Left ventricle myocardium inferior (tissue), 1 donor: ENCODE measurements at places on chromosomes 13 and 19. TPM values are rescaled to one million over a fixed set of nuclear protein-coding genes. Genes with fewer than 3 reads are reported as not detected.

Gene KIR3DL1
- total RNA-seq: not detected

GRCh38 chr19:41456342-41456918 is 13.5 kb downstream of the ERICH4 start:
- peaks cover 41% of the 10 kb centered on the region for H3K27me3 ChIP-seq
- DNase-seq: no peak
- peaks cover 30% of the 10 kb centered on the region for H3K4me1 ChIP-seq
- no peaks in the 10 kb centered on the region for H3K36me3 ChIP-seq
- peak overlapping the region; percentile 30 for H3K4me3 ChIP-seq
- H3K27ac ChIP-seq: peak overlapping the region; percentile 78

DNA sequence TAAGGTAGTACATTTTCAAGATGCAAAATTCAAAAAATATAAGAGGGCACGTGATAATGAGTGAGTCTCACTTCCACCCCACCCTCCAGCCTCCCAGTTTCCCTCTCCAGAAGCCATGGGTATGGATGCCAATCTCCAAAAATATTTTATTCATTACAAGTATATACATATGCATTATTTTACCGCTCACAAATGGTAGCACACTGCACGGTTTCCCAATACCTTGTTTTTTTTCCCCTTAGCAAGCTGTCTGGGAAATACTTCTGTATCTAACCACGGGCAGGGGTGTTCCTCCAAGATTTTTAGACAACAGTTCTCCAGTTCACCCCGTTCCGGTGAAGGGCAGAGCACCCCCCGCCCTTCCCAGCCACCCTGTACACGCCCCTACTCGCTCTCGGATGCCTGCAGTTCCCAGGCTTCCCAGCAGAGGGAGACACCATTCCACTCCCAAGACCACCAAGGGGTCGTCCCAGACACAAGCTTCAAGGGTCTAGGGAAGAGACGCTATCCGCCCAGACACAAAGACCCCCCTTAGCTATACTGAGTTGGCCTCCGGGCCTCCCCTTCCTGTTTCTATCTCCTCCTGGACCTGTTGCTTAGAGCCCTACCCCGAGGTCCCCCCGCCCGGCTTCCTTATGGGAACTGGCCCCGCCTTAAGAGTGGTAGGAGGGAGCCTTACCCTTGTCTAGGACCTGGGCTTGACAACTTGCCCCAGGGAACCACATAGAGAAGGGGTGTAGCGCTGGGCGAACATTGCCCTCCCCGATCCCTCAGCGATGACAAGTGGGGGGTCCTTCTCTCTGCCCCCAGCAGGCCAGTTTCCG is 1.1 kb upstream of the FXYD3 start:
- peak overlapping the region; percentile 54 for H3K4me3 ChIP-seq
- no peak overlapping the region for H3K27ac ChIP-seq
- peaks cover 19% of the 10 kb centered on the region for H3K4me1 ChIP-seq
- H3K36me3 ChIP-seq: no peaks in the 10 kb centered on the region
- DNase-seq: peak; percentile 72

Gene ZNF480
- total RNA-seq: 18.9 TPM

DNA sequence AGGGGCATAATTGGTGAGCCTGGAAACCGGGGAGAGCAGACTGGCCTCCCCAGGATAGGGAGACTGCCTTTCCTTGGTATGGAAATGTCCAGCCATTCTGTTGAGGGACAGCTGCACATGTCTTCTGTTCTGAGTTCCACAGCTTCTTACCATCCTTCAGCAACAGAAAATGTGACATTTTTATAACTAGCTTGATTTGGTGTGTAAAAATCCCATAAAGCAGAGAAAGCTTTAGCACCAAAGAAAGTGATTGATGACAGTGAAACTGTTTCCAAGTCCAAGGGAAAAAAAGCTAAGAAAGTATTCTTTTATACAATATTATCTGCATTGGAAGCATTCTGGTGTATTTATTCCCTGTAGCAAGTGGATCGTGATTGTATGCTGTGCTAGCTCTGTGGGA is 61.9 kb downstream of the DHRS12 start:
- no peak for DNase-seq
- H3K36me3 ChIP-seq: peaks cover 18% of the 10 kb centered on the region
- peaks cover 3% of the 10 kb centered on the region for H3K4me1 ChIP-seq
- H3K27me3 ChIP-seq: no peaks in the 10 kb centered on the region
- no peak overlapping the region for H3K27ac ChIP-seq

Gene ZNF613
- 3.4 TPM for total RNA-seq

- peak overlapping the region; percentile 91 for H3K27ac ChIP-seq
- H3K4me3 ChIP-seq: peak overlapping the region; percentile 92
- DNase-seq: no peak
- peaks cover 75% of the 10 kb centered on the region for H3K4me1 ChIP-seq
- peaks cover 27% of the 10 kb centered on the region for H3K36me3 ChIP-seq
Measured at GRCh38 chr13:72782717-72783116, 784 bp downstream of the PIBF1 start.

- no peaks in the 10 kb centered on the region for H3K4me1 ChIP-seq
- H3K27me3 ChIP-seq: no peaks in the 10 kb centered on the region
- no peak overlapping the region for H3K27ac ChIP-seq
- no peaks in the 10 kb centered on the region for H3K36me3 ChIP-seq
- DNase-seq: no peak
Measured at GRCh38 chr19:30044273-30045248, 102.5 kb downstream of the URI1 start.
